Hypothalamus (tissue), 51 donors: ENCODE measurements at places on chromosomes 1 and 21.

GRCh38 chr1:218079347-218079746, 205.7 kb upstream of the RRP15 start:
- DNase-seq, result no peak

DNA sequence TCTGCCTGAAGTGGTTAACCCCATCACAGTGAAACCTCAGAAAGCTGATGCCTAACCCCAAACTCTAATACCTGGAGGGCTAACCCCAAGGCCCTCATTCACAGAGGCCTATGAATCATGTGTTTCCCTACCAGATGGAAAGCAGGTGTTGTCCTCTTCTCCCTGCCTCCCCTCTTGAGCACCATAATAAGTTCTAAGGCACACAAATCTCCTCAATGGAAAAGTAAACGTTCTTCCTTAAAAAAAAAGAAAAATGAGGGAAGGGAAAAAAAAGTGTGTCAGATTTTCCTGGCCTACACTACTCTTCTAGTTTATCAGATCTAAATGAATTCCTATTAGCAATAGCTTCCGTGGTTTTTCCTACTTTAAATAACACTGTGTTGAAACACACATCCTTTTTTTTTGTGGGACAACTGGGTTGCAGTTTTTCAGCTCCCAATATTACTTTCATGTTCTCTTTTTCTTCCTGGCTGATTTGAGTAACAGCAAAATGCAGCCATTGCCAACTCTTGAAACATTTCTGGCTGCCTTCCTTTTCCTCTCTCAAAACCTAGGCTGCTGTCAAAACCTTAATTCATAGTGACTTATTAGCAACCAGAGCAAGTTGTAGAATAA, 43.2 kb downstream of the SLC44A3 start:
- DNase-seq, result no peak

GRCh38 chr1:181504399-181504842, 21.1 kb downstream of the CACNA1E start:
- DNase-seq, result no peak

DNA sequence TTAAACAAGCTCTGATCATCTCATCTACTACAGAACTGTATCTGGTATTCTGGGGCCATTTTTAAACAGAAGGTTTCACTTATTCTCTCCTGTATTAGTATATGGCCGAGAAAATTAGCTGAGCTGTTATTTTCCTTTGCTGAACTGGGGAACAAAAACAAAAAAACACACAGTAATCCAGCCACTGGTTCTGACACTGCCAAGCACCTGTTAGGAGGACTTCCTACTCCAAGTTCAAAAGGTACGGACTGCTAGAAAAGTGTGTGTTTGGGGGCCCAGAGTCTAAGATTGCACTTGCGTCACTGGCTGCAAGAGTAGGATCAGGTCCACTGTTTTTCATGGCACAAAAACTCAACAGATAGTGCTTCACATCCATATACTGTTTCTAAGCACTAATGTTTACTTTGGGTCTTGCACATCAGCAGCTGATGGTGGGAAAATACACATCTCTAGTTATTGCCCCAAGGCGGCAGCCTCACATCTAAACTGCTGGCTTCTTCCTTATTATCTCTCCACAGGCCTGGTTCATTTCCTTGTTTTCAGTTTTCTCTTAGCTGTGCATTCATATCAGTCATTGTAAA, 226.1 kb downstream of the FGGY start:
- no peak for DNase-seq

DNA sequence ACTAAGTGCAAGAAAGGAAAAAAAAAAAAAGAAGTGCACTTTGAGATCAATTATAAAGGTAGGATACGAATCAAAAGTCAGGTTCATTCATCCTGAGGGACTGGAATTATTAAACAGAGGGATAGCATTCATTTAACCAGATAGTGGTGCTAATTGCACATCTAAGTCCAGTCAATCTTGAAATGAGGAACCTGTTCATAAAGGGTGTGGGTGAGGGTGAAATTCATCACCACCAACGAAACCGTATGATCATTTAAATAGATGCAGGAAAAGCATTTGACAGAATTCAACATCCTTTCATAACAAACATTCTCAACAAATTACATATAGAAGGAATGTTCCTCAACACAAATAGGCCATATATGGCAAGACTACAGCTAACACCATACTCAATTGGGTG, 5.6 kb downstream of the CTSS start:
- DNase-seq, result no peak

DNA sequence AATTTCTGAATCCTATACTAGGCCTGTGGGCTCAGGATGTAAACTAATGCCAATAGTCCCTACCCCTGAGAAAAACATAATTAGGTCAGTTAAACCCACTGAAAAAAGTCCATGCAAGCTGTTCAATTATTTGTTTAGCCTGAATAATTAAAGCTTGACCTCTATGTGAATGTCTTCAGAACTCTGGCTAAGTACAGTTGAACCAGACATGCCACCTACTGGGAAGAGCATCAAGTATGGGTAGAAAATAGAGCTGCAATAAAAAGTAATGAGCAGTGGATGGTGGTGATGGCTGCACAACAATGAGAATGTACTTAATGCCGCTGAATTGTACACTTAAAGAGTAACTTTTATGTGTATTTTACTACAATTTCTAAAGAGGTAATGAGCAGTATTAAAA, 23.6 kb upstream of the SLC19A2 start:
- DNase-seq, result no peak

DNA sequence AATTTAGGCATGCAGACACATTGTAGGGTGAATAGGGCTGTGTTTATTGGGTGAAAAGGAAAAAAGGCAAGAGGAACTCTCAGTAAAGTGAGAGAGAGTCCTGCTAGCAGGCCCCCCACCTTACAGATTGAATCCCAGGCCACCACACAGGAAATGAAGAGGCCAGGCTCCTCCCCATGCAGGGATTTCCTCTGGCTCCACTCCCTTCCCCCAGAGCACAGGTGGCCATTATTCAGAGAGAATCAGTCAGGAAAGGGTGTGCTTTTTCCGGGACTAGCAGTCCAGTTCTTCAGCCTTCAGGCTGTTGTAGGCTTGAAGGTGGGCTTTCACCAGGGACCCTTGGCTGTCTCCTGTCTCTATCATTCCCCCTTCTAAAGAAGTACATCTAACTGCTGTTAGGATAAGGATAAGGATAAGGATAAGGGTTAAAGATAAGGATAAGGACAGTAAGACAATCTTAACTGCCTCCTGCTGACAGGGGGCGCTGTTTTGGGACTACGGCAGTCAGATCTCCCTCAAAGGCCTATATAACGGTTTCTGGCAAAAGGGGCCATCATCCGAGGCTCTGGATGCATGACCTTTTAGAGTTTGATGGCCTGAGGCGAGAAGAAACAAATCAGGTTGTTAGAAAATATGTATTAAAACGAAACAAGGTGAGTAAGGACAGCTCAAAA, 26.3 kb downstream of the ZNF648 start:
- no peak for DNase-seq

DNA sequence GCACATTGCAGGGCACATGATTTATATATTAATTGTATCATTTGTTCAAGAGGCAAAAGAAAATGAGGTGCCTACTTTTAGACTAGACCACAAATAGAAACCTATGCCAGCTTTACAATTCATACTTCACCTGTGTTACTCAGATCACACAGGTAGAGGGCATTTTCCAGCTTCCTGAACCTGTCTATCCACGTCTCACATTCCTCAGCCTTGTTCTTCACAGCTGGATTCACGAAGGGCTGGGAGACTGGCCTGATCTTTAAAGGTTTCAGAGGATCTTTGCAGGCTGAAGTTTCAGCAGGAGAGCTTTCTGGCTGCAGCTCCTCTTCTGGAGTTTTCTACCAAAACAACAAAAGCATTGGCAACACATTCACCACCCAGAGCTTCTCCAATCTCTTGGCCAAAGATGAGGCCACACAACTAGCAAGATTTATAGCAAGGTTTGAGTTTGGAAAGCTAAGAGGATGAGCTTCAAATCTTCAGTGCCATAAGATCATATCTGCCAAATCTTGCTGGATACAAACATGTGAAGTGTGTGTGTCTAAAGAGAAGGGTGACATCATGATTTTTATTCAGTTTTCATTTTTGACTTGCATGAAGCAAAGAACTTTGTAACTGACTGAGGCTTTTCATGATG, 71.0 kb upstream of the CYP2J2 start:
- DNase-seq, result no peak

DNA sequence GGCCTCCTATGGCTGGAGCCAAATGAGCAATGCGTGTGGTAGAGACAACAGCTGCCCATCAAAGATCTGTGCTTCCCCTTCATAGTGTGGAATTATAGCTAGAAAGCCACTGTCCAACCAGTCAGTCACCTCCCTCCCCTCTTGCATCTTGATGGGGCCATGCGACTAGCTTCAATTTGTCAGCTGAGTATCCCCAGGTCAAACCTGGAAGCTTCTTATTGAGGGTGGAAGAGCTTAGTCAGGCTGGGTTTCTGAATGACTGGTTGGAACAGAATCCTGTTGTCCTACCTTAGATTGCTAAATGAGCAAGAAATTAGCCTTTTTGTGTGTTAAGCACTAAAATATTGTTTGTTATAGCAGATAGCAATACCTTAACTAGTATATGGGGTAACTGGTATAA, 625.4 kb downstream of the PTPRC start:
- no peak for DNase-seq

GRCh38 chr1:77970192-77970591, 8.7 kb downstream of the FUBP1 start:
- no peak for DNase-seq

GRCh38 chr1:52748119-52748518, 21.9 kb downstream of the ZYG11B start:
- no peak for DNase-seq

DNA sequence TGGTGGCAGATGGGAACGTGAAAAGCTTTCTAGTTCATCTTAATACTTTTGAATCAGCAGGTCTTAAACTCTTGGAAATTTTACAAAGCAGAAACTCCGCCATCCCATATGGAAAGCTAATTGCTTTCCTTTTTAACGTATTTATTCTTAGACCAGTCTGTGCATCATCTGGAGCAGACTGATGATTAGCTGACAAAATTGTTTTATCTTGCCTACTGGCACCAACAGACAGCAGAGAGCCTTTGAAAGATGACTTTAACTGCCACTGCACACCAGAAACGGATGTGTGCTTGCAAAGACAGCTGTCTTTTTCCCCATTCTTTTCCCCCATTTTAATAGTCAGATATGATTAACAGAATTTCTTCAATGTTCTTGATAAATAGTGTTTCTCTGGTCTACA, 97.0 kb downstream of the PLD5 start:
- DNase-seq, result no peak

DNA sequence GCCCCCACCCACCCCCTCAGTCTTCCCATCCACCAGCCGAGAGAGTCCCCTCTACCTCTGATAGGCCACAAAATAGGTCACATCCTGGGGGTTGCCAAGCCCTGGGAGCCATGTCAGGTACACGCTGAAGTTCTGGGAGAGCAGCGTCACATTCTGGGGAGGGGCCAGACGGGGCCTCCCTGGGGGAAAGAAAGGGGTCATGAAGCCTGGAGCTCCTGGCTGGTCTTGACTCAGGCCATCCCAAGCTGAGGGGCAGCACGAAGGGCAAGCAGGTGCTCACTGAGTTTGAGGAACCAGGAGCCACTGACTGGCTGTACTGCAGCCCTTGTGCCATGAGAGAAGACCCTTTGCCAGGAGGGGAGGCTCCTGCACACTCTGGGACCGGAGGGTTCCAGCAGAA, 6.4 kb downstream of the IFNLR1 start:
- no peak for DNase-seq

DNA sequence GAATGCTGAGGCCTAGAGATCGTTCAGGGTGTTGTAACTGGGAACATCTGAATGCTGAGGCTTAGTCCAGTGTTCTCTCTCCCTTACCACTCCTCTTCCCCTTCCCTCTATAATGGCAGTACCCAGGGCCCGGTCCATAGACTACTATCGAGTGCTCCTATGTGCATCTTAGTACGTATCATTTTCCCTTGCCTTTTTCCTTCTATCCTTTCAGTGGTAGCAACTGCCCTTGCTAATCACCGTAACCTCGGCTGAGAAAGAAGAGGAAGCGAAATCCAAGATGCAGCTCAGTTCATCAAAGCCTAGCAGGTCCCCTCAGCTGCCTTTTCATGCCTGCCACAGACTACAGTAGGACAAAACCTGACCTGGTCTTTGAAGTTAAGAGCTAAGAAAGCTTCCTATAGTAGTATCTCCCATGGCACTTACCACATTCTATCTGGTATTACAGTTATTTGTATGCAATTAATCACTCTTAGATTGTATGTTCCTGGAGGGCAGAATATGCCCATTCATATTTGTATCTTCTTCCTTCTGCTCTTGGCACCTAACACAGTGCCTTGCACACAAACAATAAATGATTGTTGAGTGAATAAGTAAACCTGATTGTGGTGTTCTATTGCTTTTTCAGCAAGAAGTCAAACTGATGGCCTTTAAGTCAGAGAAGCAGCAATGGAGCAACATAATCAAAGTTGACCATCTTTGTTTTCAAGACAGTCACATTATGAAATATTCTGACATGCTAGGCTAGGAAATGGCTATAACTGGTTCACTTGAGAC, 22.4 kb downstream of the CNIH4 start:
- no peak for DNase-seq

DNA sequence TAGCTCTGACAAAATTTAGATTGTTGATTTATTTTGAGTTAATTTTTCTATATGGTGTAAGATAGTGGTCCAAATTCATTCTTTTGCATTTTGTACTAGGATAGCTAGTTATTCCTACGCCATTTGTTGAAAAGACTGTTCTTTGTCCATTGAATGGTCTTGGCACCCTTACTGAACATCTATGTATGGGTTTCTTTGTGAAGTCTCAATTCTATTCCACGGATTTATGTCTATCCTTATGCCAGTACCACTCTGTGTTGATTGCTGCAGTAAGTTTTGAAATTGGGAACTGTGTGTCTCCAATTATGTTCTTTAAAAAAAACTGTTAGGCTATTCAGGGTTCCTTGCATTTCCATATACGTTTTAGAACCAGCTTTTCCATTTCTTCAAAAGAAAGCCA, 145.7 kb downstream of the ZNF644 start:
- DNase-seq, result no peak

- DNase-seq, result no peak
Observed at GRCh38 chr1:198549866-198550265, 9.4 kb upstream of the ATP6V1G3 start.

DNA sequence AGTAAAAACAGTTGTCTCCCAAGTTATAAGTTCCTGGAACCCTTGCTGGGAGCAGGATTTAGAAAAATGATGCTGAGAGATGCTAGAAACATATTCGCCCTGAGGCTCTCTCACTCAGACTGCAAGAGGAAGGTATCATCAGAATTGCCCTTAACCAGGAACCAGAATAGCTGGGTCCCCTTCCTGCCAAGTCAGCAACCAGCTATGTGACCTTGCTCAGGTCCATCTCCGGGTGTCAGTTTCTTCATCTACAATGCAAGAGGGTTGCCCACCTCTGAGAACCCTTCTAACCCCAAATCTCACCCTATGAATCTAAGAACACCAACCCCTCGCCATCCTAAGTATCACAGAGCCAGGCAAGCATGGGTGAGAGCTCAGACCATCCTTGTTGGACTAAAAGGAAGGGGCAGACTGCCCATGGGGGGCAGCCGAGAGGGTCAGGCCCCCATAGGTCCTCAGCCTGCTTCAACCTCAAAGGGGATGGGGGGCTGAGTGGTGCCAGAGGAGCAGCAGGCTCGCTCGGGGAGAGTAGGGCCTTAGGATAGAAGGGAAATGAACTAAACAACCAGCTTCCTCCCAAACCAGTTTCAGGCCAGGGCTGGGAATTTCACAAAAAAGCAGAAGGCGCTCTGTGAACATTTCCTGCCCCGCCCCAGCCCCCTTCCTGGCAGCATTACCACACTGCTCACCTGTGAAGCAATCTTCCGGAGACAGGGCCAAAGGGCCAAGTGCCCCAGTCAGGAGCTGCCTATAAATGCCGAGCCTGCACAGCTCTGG, 390 bp upstream of the S100A9 start:
- no peak for DNase-seq
